ENCODE measurements at places on chromosomes 5 and 9.

DNA sequence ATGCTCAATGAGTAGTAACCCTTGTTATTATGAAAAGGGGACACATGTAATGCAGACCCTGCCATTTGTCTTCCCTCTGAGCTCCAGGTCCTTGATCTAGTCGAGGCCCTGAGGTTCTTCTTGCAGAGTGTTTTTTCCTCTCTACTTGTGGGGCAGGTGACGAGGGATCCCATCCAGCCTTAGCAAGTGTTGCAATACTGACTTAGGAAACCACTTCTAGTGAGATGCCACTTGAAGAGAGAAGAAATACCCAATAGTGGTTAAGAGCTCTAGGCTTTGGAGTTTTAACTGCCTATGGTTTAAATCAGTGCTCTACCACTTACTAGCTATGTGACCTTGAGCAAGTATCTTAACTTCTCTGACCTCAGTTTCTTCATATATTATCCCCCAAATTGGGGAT, 10.2 kb downstream of the PPARGC1B start:
- no peak for DNase-seq

- DNase-seq = no peak
Measured at GRCh38 chr9:27880635-27881034, 307.4 kb upstream of the C9orf72 start.

GRCh38 chr9:32940740-32941139, 60.7 kb downstream of the APTX start:
- no peak for DNase-seq

DNA sequence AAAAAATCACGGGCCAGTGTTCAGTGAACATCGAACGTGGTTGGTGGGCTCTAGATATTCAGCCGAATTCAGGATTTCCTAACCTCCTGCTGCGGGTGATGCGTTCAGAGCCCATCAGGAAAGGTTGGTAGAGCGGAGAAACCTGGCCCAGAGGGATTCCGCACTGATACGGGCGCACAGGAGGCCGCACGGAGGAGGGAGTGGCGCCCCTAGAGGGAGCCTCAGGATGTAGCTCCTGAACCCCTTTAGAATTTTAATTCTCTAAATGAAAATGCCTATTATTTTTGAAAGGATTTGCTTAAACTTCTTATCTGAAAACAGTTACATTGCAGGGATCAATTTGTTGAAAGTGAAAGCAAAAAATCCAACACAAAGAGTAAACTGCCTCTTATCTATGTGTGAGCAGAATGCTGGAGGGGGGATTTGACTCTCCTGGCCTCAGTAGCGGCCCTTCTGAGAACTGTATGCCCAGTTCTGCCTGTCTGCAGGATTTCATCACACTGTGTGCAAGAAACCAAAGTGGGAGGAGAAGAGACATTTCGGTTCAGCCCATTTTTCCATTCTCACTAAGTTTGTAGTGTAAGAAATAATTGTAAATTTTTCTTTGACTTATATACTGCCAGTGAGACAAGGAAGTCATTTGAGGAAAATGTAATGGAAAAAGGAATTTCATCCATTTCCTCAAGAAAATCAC, 75.9 kb downstream of the TENT4A start:
- DNase-seq = no peak

DNA sequence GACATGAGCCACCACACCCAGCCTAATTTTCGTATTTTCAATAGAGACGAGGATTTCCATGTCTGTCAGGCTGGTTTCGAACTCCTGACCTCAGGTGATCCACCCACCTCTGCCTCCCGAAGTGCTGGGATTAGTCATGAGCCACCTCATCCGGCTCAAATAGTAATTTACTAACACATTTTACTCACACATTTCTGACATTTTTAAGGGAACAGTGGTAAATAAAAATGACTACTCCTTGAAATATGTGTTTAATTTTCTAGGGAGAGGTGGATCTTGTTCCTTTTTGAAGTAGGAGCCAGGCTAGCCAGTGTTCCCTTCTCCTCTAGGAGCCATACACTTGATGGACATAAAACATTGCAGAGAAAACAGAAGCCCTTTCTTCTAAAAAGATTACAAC, 55.2 kb upstream of the ERBIN start:
- no peak for DNase-seq

GRCh38 chr5:138472353-138472752, 7.1 kb downstream of the EGR1 start:
- DNase-seq = no peak

- no peak for DNase-seq
Measured at GRCh38 chr9:133563291-133563796, 28.8 kb downstream of the ADAMTSL2 start.

DNA sequence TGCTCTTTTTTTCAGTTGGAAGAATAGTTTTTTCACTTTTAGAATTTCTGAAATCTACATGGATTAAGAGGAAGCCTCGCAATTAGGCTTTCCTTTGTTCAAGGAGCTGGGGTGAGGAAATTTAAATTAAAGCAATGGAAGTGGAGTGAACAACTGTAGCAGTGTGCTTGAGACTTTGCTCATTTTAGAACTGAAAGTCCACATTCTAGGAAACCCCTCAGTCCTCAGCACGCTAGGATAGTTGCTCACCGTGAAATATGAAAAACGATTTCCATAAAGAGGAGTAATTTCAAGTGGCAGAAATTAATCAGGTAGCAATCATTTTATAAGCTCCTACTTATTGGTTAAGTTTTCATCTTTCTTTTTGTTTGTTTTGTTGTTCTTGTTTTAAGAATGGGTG, 243.0 kb upstream of the ITGA1 start:
- DNase-seq = no peak

- DNase-seq = no peak
Measured at GRCh38 chr5:74162524-74162923, 478.0 kb downstream of the ENC1 start.

- DNase-seq = no peak
Measured at GRCh38 chr5:132072070-132072469, 1.5 kb upstream of the CSF2 start.

- no peak for DNase-seq
Measured at GRCh38 chr5:73370095-73370494, 78.5 kb downstream of the FOXD1 start.

DNA sequence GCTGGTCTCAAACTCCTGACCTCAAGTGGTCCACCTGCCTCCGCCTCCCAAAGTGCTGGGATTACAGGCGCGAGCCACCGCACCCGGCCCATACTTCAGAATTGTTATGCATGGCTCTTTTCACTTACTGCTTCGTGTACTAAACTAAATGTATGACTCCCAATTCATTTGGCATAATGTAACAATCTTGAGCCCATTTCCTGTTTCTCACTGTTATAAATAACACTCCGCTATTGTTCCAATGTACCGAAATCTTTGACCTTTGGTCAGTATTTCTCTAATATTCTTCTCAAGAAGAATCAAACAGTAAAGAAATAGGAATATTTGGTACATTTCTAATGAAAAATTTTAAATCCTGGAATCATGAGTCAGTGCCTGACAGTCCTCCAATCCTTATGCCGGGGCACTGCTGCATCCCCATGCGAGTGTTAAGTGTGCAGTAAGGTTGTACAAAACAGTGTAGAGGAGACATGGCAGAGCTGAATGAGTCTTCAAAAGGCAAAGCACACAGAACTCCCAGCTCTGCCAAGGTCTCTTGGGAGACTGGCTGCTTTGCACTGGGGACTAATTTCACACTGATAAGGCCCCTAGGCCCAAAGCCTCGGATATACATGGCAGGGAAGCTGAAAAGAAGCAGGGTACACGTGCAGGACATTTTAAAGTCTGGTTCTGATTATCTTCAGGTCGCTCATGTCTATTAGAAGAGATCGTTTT, 58.4 kb downstream of the HABP4 start:
- no peak for DNase-seq

DNA sequence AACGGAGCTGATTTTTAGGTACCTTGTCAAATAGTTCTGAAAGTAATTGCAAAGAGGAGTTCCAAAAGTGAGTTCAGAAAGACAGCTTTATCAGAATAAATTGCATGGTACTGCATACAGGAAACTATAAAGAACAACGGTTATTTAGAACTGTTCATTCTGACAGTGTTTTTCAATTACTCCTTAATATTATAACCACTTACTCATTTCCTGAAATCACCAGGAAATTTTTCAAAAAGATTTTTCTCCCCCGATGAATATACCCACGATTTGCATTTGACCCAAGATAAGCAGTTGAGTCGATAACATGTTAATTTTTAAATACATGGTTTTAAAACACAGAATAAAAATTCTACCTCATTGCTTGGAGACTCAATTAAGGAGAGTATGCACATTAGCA, 9.4 kb downstream of the DOCK8 start:
- no peak for DNase-seq

GRCh38 chr5:89016741-89017303, 133.8 kb upstream of the MEF2C start:
- no peak for DNase-seq

GRCh38 chr5:72508241-72509170, 1.3 kb upstream of the ZNF366 start:
- DNase-seq = no peak

GRCh38 chr9:98488571-98489312, 220.0 kb downstream of the GABBR2 start:
- DNase-seq = no peak

DNA sequence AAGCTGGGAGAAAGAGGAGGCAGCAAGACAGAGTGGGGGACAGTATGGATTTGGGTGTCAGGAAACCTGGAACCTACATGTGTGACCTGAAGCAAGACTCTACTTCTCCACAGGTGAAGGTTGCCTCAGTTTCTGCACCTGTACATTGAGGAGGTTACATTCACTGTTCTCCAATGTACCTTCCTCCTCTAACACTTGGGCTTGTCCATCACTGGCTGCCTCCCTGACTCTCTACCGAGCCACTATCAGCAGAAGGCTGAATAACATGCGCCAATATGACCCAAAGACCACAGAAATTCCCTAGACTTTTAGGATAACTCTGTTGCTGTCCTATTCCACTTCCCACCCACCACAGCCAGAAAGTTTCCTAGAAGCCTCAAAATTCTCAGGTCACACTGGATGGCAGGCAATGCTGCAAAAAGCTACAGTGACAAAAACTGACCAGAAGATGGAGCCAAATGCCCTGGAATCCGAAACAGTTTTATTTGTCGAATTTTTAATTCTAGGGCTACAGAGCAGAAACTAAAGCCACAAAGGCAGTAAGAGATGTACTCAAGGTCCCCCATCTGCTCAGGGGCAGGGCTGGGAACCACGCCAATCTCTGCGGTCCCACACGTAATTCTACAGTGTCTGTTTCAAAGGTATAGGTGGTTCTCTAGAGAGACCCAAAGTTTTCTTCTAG, 64.4 kb downstream of the FAM114A2 start:
- no peak for DNase-seq
